Umbilical cord (tissue), 2 donors: ENCODE measurements at places on chromosomes 7 and 10.

GRCh38 chr10:79414714-79415113 lies 30.7 kb downstream of the ZCCHC24 start:
- DNase-seq, result no peak

GRCh38 chr7:95989301-95989700 lies 216.9 kb downstream of the DYNC1I1 start:
- peak; percentile 11 for DNase-seq

DNA sequence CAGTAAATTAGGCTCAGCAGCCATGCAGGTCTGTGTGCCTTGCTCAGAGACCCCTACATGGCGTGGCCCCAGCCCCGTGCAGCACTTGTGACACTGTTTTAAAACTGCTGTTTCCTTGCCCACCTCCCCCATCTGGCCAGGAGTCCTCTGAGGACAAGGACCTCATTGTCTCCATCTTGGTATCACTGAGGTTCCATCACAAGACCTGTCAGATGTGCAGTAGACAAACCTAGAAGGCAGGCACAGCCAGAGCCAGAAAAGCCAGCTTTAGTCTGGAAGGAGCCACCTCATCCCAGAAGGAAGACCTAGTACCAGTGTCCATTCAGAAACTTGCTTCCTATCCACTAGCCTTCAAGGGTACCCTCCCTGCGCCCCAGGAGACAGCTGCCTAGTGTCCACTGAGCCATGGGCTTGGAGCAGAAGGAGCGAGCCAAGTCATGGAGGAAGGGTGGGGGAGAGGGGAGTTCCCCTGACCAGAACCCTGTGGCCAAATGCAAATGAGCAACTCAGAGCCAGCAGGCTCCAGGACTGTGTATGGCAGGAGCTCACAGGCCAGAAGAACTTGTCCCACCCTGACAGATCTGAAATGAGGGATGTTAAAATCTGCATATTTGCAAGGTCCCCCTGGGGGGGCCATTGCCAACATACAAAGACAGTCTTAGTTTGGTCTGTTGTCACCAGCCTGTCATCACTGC lies 176.1 kb downstream of the SH3PXD2A start:
- DNase-seq, result no peak

- DNase-seq, result no peak
These were observed 13.6 kb downstream of the SRI start for GRCh38 chr7:88206254-88206653.

DNA sequence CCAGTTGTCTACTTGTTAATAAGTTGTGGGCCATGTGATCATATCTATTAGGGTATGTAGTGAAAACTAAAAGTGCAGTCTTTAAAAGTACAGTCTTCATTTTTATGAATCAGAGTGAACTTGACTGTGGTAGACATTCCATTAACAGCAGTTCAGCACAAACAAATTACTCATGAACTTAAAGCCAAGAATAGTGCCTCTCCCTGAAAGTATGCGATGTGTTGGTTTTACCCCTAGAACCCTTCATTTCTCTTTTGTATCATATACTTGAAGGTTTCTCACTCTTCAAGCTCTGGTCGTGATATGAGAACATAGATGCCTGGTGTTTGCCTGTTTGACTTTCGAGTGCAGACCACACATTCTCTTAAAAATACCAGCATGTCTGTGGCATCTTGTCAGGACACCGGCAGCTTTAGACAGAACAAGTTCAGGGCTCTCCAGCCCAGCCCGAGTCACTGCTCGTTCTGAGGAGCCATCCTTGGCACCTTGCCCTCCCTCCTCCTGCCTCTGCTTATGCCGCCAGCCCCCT lies 159.3 kb downstream of the LCOR start:
- no peak for DNase-seq

- DNase-seq, result no peak
These were observed 614.2 kb upstream of the FOXK1 start for GRCh38 chr7:4067874-4068273.

GRCh38 chr7:4993471-4993870 lies 34.5 kb upstream of the MMD2 start:
- DNase-seq, result no peak

GRCh38 chr7:138834583-138834982 lies 36.6 kb upstream of the ATP6V0A4 start:
- no peak for DNase-seq

- no peak for DNase-seq
These were observed 886.4 kb downstream of the DNAJB9 start for GRCh38 chr7:109456116-109456515.

DNA sequence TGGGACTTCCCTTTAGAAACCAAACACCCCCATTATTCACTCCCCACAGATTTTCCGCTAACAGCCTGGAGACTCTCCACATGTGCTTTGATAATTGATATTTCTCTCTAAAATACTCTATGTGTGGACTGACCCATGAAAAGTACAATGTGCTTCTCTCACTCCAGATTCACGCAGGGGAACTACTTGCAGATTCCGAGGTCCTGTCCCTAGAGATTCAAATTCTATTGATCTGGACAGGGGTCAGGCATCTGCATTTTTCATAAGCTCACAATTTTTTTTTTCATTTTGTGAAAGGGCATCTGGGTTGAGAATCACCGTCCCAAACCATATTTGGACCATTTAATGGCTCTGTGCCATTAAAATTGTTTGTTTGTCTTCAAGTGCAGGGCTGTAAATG lies 98.7 kb downstream of the CALCR start:
- DNase-seq, result no peak

DNA sequence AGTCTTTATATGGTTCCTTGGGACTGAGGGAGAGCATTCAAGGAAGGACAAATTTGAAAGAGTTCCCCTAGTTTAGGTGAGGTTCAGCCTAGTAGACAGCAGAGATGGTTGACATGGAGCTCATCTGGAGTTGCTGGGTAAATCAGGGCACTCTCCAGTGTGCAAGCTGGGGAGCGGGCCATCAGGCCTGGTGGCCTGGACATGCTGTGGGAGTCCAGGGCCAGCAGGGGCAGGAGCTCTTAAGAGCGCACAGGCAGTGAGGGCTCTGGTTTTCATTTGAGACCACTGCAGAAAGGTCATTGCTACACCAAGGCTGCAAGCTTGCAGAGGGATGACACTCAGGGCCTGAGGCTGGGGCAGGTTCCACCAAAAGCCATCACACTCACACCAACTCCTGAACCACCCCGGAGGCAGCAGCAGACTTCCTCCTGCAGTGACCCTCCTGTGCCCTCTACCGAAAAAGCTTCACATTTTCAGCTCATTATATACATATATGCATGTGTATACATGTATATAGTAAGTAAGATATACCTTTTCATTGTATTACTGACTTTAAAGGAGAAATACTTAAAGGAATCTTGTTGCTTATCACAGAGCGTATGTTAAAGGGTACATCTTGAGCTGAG lies 39.5 kb downstream of the STEAP1B start:
- no peak for DNase-seq

- peak; percentile 51 for DNase-seq
These were observed 38.2 kb downstream of the STK32C start for GRCh38 chr10:132269266-132270230.

GRCh38 chr7:42107484-42108240 lies 129.3 kb downstream of the GLI3 start:
- DNase-seq, result peak; percentile 86

- no peak for DNase-seq
These were observed 71.5 kb upstream of the EGR2 start for GRCh38 chr10:62887642-62888041.

- no peak for DNase-seq
These were observed 188.5 kb upstream of the KLF14 start for GRCh38 chr7:130922206-130923112.

GRCh38 chr10:48251152-48251524 lies 23.4 kb downstream of the FRMPD2 start:
- DNase-seq, result peak; percentile 34

GRCh38 chr7:115676080-115676479 lies 354.5 kb downstream of the TFEC start:
- DNase-seq, result peak; percentile 34

GRCh38 chr10:93124580-93125318 lies 51.1 kb downstream of the CYP26A1 start:
- no peak for DNase-seq

GRCh38 chr7:9776900-9777299 lies 1196.8 kb upstream of the PHF14 start:
- no peak for DNase-seq

GRCh38 chr7:80974396-80975358 lies 55.8 kb upstream of the SEMA3C start:
- DNase-seq, result no peak

DNA sequence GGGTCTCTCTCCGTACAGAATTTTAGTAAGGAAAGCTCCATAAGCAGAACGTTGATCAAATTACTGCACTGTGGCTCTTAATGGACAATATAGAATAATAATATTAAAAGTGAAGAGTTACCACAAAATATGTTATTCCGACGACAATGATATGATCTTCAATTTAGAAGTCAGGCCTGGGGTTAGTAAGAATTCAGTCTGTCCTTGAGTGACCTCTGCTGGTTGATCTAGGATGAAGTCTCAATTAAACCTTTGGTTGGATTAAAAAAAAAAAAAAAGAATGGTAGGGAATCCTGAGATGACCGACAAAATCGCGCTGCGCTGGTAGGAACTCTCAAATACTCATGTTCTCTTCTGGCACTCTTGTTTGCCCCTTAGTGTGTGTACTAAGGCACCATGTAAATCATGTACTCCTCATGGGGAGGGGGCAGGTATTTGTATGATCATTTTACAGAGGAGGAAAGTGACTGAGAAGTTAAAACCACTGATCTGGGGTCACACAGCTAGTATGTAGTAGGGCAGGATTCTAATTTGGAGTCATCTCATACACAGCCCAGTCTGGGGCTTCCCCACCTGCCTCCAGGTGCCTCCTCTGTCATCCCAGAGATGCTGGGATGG lies 161.3 kb upstream of the NPVF start:
- peak; percentile 77 for DNase-seq

DNA sequence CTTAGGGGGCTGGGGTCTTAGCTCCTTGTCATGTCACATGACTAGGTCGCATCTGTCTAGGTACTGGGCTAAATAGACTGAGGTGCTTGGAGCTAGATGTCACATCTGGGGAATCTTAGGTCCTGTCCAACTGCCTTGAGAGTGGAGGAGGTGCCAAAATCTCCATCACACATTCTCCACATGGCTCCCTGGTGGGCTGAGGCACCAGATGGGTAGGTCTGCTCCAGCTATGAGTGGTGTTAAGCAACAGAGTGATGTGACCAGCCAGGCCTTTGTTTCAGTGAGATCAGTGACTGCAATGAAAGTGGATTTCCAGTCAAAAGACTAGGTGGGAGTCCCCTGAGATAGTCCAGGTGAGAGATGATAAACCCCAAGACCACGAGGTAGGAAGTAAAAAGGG lies 251.8 kb downstream of the BMPER start:
- no peak for DNase-seq

GRCh38 chr7:5591278-5591874 lies 167.7 kb upstream of the TNRC18 start:
- peak; percentile 64 for DNase-seq
